ENCODE measurements at places on chromosomes 5 and 9.

DNA sequence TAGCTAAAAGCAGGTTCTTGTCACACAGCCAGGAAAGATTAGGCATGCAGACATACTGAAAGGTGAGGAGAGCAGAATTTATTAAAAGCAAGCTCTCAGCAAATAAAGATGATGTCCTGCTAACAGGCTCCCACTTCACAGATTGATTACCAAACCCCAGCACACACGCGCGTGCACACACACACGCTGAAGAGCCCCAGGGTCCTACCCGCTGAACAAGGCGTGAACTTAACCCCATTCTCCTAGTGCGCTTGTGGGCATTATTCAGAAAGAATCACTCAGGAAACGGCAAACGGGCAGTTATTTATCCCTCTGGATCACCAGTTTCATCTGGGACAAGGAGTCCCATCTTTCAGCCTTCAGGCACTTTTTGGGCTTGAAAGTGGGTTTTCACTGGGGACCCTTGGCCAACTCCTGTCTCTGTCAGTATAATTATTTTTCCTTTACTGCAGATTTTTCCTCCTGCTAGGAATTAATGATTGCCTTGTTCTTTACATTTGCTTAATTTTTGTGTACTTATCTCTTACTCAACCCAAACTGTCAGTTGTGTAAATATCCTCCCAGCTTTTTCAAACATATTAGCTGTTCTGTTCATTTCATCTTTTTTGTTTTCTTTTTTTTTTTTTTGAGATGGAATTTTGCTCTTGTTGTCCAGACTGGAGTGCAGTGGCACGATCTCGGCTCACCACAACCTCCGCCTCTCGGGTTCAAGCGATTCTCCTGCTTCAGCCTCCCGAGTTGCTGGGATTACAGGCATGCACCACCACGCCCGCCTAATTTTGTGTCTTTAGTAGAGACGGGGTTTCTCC lies 92.6 kb downstream of the RIC1 start:
- no peak for DNase-seq

DNA sequence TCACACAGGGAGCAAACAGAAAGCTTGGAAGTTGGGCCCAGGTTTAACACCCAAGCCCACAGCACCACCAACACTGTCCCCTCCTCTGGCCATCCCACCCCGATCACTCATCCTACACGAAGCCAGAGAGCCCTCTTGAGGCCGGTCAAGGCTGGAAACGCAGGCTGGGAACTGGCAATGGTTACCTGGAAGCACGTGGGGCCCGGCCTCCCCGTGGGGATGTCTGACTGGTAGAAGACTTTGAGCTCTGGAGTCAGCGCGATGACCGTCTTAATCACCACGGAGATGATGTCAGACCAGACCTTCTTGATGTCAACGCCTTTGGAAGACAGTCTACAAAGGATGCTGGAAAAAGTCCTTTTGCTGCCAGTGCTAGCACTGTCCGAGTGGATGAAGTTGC lies 104.1 kb downstream of the TTLL11 start:
- no peak for DNase-seq

DNA sequence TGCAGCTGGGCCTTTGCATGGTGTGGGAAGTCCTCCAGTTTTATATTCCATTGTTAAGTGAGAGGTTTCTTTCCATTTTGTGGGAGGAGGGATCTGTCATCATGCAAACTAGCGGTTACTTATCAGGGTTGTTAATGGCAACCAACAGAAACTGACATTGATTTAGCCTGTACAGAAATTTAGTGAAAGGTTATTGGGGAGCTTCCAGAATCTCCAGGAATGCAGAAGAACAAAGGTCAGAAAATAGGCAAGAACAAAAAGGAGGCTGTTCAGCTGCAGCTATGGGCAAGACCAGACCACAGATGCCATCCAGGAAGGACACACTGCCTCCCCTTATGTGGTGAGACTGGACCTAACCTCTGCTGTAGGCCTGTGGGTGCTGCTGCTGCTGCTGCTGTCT lies 395.8 kb downstream of the KDM4C start:
- no peak for DNase-seq

DNA sequence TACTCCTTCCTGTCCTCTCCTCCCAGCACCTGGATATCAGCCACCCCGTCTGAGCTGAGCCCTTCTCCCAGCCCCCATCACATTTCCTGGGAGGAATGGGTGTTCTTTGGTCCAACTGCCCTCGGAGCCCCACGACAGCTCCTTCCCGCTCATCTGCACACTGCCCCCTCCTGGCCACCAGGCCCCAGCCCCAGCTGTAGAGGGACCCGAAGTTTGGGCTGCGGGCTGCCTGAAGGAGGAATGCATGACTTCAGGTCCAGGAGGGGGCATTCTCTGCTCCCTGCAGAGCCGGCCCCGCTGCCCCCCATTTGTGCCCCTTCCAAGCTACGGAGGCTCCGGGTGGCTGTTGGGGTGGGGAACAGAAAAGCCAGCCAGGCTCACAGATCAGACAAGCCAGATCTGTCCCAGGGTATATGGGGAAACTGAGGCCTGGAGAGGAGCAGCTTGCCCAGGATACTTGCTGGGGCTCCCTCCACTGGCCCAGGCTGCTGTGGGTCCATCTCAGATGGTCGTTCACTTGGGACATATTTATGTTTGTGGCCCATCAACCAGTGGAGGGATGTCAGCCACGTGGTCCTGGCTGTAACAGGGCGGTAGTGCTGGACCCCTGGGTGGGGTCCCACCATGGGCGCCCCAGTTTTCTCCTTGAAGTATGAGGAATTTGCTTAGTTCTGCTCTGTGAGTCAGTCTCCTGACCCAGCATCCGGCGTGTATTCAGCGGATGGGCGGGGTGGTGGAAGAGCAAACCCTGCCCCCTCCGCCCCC lies 33.1 kb downstream of the DAB2IP start:
- DNase-seq = no peak

DNA sequence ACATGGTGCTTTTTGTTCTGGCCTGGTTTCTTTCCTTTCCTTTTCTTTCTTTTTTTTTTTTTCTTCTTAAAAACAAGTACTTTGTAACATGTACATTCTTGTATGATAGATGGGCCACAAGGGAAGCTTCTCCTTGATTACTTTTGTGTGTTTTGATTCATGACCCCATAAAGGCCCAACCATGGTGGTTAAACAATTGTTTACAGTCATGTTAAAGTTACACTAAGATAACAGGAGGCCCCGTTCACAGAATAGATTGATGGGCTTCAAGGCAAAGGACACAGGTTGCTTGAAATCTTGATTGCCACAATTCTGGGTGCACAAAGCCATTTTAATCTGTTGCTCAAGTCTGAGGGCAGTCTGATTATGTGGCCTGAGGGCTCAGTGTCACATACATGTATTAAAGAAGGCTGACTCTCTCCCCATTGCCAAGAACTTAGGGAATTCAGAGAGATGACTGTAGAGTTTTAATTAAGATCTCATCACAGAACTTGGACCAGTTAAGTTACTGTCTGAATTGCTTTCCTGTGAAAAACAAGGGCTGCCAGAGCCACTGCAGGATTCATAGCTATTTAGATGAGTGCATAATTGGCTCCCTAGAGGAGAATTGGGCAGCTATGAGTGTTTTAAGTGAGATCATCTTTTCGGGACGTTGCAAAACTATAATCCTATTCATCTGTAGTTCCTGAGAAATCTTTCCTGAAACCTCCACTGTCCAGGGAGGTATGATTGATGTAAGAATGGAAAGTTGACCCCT lies 163.4 kb downstream of the TLE4 start:
- no peak for DNase-seq

DNA sequence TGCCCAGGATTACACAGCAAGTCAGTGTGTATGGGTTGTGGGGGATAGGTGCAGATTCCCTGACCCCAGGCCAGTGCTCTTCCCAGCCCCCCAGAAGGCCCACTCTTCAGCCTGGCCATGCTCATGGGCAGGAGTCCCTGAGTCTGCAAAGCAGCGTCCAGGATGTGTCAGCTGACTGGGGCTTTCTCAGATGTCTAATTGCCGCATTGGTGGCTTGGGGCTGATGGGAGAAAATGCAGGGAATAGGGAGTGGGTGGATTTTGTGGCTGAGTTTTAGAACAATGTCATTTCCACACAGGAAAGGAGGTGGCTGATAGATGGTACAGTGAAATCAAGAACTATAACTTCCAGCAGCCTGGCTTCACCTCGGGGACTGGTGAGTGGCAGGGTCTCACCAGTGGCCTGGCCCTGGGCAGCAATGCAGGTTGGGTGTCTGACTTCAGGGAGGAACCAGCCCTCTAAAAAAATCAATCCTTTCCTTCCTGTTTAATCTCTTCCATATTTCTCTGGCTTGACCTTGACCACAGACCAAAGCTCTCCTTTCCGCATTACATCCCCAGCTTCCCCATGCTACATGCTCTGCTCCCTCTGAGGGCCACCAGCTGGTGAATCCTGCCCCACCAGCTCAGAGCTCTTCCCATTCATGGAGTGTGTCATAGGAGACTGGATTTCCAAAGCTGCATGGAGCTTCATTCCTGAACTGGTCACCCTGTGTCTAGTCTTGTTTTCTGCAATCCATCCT lies 14.2 kb downstream of the GLIPR2 start:
- DNase-seq = no peak

GRCh38 chr9:106875529-106875928 lies 12.6 kb downstream of the ZNF462 start:
- DNase-seq = no peak

DNA sequence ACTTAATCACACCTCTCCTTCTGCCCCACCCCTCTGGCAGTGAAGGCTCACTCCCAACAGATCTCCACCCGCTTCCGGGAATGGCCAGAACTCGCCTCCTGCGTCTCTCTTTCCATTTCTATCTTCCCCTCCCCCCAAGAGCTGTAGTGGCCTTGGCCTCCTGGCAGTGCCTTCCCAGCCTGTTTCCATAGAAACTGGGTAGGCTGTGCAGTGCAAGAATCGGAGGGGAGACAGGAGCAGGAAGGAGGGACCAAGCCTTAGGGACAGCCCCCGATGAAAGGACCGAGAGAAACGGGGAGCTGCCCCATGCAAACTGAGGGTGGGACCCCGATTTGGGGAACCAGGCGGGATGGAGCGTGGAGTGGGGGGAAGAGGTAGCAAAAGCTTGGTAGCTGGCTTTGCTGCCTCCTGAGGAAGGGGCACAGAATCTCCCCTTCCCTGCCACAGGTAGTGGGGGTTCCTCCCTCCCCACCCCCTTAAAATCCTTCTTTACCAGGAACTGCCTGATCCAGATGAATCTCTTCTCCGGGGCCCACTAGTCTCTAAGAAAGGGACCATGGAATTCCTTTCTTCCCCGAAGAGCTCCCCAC lies 4.5 kb upstream of the PCDH1 start:
- DNase-seq = no peak

- DNase-seq = no peak
Observed at GRCh38 chr5:172791286-172791685, 20.3 kb upstream of the DUSP1 start.

DNA sequence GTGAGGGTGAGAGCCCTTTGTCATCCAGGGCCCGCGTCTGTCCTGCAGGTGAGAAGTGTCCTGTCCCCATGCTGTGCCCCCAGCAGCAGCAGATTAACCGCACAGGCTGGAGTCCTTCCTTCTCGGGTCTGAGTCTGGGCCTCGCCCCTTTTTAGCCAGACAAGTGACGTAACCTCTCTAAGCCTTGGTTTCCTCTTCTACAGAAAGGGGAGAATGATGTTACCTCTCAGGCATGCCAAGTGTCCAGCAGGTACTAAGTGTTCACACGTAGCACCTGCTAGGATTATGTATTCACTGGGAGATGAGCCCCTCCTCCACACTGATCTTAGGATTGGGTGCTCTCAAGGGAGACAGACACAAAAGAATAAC lies 6.9 kb downstream of the NEURL1B start:
- DNase-seq = no peak

- no peak for DNase-seq
Observed at GRCh38 chr9:23621924-23622323, 204.1 kb downstream of the ELAVL2 start.

DNA sequence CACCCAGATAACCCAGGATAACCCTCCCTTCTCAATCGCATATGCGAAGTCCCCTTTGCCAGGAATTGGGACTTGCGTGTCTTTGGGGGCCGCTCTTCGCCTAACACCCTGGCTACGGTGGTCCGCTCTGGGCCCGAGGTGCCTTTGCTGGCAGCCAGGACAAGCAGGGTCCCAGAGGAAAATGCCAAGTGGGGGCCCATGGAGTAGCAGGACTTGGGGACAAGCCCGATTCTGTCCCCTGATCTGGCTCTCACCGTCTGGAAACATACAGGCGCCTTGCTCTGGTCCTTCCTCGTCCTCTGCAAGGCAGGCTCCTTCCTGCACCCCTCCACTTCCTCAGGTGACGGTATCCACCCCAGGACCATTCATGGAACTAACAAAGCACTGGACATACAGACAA lies 78.1 kb upstream of the UNC5A start:
- no peak for DNase-seq

DNA sequence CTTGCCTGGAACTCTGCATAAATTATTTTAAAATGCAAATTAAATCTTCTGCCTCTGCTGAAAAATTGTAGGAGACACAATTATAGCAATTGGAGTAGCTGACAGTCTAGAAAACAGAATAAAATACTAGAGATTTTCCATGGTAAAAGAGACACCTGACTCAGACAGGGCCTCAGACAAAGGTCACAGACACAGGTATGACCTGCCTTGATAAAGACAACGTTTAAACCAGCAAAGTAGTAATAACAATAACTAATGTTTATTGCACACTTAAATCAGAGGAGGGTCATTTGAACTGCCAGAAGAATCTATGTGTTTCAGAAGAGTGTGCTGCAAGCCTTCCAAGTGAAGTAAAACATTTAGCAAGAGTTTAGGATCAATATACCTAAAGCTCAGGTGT lies 3.9 kb downstream of the SOWAHA start:
- no peak for DNase-seq

GRCh38 chr9:27818348-27818747 lies 245.1 kb upstream of the C9orf72 start:
- DNase-seq = no peak

DNA sequence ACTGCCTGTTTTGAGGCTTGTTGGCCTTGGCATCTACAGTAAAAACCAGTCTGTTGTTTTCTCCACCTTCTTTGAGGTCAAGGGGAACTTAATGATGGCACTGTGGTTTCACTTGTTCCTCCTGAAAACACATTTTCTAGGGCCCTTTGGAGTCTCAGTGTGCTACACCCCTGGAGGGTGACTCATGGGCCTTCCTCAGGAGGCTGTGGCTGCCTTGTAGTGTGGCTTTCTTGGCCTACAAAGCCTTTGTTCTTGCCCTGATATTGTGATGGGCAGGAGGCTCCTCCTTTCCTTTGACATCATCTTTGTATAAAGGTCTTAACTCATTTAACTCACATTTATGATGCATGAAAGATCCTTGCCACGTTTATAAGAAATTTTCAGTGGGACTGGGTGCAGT lies 56.3 kb upstream of the GPBP1 start:
- DNase-seq = no peak

DNA sequence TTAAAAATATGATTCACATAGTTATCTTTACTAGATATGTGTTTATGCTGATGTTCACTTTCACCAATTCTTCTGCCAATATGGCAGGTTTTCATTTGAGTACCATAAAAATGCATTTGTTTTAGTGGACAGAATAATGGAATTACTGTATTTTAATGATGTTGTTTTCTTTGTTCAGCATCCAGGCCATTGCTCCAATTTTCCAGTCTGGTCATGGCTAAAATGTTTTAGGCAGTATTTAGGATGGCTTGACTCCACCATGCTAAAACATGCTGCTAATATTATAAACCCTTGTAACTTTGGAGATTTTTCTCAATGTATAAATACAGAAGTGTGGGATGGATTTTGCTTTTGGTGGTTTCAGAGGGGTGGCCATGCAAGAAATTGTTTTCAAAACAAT lies 273.0 kb upstream of the RPS23 start:
- no peak for DNase-seq
